Dermis blood vessel endothelial cell (primary cell): ENCODE measurements at places on chromosomes 5 and 9. TPM values are rescaled to one million over a fixed set of nuclear protein-coding genes. Genes with fewer than 3 reads are reported as not detected.

The S1PR3 gene
- 1.0 and 3.6 TPM in 2 replicates for total RNA-seq

The GABBR2 gene
- 0.68 and 1.7 TPM in 2 replicates for total RNA-seq

The CCL27 gene
- total RNA-seq, result not detected in 2 replicates

The HRH2 gene
- total RNA-seq, result 0.05 TPM in 1 of 2 replicates, not detected in the other

The GDA gene
- total RNA-seq, result 0.17 and 0.19 TPM in 2 replicates
